ENCODE measurements at places on chromosomes 2 and 18. TPM values are rescaled to one million over a fixed set of nuclear protein-coding genes. Genes with fewer than 3 reads are reported as not detected.
A peak's percentile ranks its signal among the peaks of the same experiment; 100 is the strongest.

GRCh38 chr2:88416016-88416663 lies 36.4 kb downstream of the FOXI3 start:
- DNase-seq: no peak

GRCh38 chr2:206940546-206940945 lies 1.2 kb downstream of the CPO start:
- no peak for DNase-seq

DNA sequence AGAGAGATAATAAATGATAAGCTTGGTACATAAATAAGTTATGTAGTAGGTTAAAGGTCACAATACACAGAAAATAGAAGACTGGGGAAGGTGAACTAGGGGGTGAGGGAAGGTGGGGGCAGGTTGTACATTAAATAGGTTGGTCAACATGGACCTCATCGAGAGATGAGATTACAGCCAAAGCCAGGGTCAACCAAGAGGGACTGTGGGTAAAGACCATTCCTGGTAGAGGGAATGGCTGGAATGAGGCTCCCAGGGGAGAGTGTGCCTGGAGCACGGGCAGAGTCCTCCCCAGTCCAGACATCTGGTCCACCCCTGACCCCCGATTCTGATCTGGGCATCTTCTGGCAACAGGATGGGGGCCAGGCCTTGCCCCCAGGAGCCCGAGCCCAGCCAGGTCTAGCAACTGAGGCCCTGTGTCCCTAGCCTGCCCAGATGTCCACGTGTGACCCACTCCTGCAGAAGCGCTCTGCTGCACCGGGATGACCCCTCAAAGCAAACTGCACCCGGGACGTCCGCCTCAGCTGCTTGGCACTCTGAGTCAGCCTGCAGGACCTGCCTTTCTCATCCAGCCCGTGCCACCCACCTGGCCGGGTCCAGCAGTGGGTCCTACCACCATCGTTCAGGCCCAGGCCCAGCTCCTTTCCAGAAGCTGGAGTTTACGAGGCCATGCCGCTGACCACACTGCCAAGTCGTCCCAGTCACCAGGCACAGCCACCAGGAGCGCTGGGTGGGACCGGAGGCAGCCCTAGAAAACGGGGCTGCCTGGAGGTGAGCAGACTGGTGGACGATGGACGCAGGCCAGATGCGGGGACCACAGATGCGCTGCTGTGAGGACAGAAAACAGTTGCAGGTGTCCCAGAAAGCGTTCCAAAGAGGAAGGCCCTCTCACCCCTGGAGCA lies 56.2 kb upstream of the ID2 start:
- peak; percentile 74 for DNase-seq

DNA sequence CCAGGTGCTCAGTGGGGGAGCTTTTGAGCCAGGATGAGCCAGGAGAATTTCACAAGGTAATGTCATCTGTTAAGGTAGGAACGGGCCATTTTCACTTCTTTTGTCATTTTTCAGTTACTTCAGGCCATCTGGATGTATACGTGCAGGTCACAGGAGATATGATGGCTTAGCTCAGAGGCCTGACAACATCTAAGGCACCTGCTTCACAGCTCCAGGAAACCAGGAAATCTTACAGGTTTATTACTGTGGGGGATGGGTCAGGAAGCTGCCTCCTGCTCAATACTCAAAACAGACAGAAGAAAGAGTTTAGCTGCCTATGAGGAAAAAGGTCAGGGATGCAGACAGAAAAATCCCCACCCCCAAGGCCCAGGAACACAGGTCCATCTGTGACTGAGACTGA lies 364.3 kb upstream of the LRP1B start:
- no peak for DNase-seq

DNA sequence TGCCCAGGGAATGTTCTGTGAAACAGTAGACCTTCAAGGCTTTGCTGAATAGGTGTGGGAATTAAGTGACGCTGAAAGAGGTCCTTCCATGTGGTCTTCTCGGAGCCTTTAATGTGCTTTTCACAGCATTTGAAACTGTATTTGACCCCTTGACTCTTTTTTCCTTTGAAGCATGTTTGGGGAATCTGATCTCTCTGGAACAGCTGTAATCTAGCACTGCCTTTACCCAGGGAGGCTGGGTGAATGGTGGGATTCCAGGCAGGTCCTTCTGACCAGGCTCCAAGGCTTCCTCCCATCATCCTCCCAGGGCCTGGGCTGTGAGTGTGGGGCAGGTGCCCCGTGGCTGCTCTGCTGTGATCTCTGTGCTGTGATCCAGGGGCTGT lies 4.2 kb downstream of the ZAP70 start:
- no peak for DNase-seq

DNA sequence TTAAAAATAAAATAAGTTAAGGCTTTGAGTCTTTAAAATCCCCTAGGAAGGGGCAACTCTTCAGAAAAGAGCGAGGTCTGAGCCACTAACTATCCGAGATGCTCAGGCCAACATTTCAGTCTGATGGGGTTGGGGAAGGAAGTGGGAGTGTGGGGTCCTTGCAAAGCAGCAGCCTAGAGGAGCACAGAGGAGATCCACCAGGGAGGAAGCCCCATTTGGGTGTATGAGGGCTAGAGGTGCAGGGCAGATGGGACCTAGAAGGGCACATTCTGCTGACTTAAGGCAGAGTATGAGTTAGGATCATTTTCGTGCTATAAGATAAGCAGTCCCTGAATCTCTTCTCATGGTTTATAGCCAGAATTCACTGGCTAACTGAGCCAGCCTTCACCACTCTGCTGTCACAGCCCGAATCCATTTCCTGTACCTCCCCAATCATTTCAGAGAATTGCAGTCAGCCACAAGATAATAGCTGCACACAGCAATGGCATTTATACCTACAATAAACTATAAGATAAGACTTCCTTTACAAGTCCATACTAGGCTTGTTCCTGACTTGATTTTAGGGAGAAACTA lies 37.0 kb downstream of the MRPL30 start:
- DNase-seq: no peak

GRCh38 chr18:6561420-6561861 lies 146.7 kb upstream of the L3MBTL4 start:
- DNase-seq: peak; percentile 47

DNA sequence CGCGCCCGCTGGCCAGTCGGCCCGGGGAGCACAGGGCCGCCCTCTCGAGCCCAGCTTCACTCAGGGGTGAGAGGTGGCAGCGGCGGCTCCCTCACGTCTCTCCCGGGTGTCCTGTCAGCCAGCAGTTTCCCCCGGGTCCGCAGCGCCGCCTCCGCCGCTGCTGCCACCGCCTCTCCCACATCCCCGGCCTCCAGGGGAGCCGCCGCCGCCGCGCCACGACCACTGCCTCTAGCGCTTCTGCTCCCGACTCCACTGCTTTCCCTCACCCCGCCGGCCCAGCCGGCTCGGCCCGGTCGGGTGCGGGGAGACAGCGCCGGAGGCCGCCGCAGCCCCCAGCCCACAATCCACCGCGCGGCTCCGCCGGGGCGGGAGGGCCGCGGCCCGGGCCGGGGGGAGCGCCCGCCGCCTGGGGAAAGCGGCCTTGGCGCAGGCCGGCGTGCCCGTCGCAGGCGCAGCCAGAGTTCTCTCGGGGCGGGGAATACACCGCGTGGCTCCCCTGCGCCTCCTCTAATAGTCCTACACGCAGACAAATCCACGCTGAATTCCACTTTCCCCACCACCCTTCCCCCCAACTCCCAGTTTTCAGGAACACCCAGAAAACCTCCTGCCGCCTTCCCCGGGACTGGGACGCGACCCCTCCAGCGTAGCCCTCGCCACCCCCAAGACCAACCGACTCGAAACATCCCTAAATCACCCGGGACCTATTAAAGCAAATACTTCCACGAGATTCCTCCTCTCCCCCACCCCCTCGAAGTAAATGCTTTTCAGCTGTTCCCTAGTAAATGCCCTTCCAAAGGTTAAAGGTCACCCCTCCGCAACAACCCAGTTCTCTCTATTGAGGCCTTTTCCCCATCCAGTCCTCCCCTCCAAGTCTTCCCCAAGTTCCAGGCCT lies at the start of gene VPS54:
Gene VPS54 (minus strand): TSS at position 346 of the 892 bp plus-strand sequence. CDS start 35,429 bp downstream, outside the sequence.
- peak; percentile 78 for DNase-seq

DNA sequence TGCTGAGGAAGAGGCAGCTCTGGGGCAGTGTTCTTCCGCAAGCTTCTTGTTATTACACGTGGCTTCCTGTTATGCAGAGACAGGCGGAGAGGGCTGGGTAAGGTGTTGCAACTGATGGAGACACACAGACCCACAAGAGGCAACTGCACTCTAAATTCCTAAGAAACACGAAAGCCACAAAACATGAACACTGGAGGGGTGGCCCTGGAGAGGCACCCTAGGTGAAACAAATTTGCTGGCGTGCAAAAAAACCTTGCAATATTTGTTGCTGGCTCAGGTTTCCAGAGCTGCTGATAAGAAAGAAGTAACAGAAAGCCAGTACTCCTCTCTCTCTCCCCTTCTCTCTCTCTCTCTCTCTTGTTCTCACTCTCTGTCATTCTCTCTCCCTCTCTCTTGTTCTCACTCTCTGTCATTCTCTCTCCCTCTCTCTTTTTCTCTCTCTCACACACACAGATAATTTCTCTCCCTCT lies 31.8 kb downstream of the ARHGAP25 start:
- DNase-seq: no peak

DNA sequence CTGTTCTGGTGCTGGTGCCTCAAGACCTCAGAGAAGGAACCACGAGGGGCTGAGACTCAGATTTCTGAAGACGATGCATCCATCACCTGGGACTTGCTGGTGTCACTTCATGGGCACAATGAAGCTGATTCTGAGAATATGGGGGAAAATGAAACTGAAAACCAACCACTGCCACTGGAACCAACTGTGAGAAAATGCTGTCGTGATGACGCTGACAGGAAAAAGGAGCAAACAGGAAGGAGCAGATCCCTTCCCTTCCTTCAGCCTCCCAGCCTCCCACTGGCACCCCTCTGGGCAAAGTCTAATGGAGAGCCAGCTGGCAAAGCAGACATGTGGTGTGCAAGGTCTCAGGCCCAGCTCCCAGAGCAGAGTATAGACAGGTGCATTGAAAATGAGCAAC lies 109.7 kb downstream of the FOXI3 start:
- no peak for DNase-seq

GRCh38 chr2:239393941-239394340 lies 6.9 kb downstream of the HDAC4 start:
- DNase-seq: no peak

- no peak for DNase-seq
These were observed 3.9 kb downstream of the BOD1L2 start for GRCh38 chr18:57150828-57151227.

- no peak for DNase-seq
These were observed 351.8 kb upstream of the TMEFF2 start for GRCh38 chr2:192546565-192546964.

GRCh38 chr2:203326356-203326755 lies 1.8 kb upstream of the ABI2 start:
- DNase-seq: no peak

DNA sequence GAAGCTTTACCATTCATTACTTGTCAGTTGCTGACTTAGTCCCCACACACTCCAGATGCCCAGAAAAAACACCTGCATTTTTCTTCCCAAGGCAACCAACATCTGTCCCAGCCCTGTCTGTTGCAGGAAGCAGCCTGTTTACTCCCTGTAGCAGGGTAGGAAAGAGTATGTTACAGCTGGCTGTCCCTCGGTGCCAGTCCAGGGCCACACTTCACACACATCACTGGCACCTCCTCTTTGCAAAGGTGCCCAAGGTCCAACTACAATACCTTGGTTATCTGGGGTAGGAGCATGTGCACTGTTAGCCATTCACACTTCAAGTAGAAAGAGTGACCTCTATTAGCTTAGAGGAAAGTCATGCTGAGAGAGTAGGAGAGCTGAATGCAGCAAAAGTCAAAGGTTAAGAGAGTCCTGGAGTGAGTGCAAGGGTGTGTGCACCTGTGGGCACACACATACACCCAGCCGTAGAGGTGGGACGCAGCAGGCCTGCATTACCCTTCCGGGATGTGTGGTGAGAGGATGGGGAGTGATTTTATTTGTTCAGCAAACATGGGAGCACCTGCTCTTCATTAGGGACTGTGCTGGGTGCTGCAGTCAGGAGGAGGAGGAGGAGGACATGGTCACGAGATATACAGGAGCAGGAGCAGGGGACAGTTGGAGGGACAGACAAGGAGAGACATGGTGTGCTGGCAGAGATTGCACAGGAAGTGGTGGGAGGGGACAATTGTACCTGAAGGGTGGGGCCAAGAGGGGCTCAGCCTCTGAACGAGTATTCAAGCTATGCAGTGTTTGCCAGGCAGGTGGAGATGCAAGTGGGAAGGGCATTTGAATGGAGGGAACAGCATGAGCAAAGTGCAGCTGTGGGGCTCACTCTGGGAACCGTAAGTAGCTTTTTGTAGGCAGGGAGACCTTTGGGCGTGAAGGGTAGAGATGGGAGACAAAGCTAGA lies 69.8 kb downstream of the TSN start:
- DNase-seq: no peak

GAD1 gene
- not detected for total RNA-seq

RGPD4 gene
- not detected for total RNA-seq

KCNK3 gene
- 0.43 TPM for total RNA-seq

PMAIP1 gene
- total RNA-seq: 0.28 TPM

MDH1B gene
- total RNA-seq: 0.28 TPM

SH3BP4 gene
- total RNA-seq: 22.9 TPM

QPCT gene
- total RNA-seq: 0.65 TPM

SLC20A1 gene
- total RNA-seq: 12.9 TPM
